ENCODE measurements at places on chromosomes 4 and X.

DNA sequence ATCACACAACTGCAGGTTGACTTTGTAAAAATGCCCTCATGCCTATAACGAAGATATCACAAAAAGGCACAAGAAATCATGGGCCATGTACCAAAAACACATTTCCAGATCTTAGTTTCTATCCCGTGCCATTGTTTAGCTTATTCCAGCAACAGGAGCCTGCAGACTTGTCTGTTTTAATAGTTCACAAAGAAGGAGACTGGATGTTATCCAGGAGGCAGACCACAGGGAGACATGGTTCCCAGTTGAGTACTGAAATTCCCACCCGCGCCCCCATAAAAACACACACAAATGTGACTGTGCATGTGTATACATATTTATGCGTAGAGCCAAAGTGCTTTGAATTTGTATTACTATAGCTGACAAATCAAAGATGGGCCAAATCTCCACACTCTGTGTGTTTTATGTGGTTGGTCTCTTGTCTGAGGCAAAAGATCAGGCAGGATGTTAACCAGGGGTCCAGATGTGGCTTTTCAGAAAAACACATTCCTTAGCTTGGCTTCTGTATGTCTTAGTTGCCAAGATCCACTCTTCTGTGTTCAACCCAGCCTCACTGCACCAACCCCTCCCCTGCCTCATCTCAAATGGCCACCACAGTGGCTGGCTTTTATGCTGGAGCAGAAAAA lies 469.2 kb upstream of the DIPK2B start:
- no peak for DNase-seq

DNA sequence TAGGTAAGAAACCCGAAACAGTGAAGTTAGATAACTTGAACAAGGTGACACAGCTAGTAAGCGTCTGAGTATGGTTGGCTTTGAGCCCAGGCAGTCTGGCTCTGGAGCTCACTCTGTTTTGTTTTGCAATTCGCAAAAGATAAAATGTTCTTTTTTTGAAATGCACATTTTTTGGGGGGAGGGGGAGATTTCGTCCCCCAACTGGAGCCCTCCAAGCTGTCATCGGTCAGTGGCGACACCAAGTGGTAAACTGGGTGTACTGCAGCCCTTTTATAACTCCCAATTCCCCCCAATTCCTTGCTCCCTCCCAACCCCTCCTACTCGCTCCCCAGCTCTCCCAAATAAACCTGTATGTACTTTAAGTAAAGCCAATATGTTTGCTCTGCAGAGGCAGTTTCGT lies 2.8 kb upstream of the CLCN5 start:
- DNase-seq, result peak; percentile 35

GRCh38 chrX:49172280-49172780 lies 632 bp downstream of the PLP2 start:
- DNase-seq, result no peak

DNA sequence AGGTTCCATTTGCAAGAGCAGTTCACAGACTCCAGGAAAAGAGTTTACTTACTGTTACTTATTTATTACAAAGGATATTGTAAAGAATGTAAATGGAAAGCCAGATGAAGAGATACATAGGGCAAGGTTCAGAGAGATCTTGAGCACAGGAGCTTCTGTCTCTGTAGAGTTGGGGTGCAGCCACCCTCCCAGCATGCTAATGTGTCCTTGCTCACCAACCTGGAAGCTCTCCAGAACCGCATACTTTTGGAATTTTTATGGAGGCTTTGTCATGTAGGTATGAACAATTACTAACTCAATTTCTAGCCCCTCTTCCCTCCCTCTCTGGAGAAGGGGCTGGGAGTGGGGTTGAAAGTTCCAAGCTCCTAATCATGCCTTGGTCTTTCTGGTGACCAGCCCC lies 857.2 kb downstream of the RPA4 start:
- no peak for DNase-seq

- no peak for DNase-seq
These were observed 518.3 kb upstream of the ARX start for GRCh38 chrX:25534091-25534490.

Measured in Panc1 (cell line).